ENCODE measurements at places on chromosomes 4 and X. TPM values are rescaled to one million over a fixed set of nuclear protein-coding genes. Genes with fewer than 3 reads are reported as not detected.
A peak's percentile ranks its signal among the peaks of the same experiment; 100 is the strongest.

DNA sequence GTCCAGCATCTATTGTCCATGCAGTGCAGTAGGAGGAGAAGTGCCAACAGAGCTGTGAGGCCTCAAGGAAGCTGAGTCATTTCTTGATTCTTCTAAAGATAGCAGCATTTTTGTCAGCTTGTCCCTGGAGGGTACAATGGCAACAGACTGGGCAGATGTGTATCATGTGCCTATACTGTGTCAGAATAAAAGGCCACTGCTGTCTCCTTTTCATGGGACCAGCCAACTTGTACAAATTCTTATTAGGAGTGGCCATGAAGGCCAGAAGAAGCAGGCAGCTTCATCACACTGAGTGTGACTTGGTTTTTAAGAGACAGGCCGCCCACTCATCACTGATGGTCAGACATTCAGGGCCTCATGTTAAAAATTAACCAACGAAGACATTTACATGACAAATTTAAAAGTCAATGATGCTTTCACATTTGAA lies 185.0 kb upstream of the FAM241A start:
- no peak for DNase-seq

DNA sequence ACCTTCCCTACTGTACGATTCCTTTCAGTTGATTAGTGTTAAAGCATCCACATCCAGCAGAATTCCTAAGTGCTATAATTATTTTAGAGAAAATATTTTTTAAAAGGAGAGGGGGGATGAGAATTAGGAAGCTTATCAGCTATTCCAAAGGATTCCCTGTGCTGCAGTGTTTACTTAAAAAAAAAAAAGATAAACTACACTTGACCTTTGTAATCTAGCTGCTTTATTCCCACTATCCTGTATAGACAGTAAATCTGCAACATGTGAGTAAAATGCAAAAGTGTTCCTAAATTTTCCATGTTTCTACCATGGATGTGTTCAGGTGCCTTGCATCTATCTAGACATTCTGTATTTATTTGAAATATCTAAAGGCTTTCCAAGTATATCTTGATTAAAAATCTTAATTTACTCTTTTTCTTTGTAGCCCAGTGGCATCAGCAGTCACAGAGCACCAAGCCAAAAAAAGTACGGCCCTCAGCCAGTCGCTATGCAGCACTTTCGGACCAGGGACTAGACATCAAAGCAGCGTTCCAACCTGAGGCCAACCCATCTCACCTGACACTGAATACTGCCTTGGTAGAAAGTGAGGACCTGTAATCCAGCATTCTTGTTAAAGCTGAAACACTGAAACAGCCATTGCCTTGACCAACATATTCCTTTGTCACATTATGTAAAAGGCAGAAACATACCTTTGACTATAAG lies 84.1 kb downstream of the CBR4 start:
- no peak for DNase-seq

GPR173 gene
- total RNA-seq, result 5.6 TPM

PRDM5 gene
- 76.5 TPM for total RNA-seq

DNA sequence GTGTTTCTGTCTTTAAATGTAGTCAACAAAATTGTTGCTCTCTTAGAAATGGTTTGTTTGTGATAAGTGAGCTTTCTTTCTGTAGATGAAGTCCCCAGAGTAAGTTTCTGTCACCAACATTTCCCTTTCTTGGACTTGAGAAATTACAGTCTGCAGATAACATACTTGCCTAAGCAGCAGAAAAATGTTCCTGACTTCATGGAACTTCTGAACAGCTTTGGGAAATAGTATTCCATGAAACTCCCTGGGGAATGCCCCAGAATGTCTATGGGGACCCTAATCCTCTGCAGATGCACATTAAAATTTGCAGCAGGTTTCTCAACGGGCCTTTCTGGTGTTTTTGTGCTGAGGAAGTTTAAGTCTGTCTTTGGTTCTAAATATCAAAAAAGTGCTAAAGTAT lies 38.6 kb upstream of the NEIL3 start:
- no peak for DNase-seq

DNA sequence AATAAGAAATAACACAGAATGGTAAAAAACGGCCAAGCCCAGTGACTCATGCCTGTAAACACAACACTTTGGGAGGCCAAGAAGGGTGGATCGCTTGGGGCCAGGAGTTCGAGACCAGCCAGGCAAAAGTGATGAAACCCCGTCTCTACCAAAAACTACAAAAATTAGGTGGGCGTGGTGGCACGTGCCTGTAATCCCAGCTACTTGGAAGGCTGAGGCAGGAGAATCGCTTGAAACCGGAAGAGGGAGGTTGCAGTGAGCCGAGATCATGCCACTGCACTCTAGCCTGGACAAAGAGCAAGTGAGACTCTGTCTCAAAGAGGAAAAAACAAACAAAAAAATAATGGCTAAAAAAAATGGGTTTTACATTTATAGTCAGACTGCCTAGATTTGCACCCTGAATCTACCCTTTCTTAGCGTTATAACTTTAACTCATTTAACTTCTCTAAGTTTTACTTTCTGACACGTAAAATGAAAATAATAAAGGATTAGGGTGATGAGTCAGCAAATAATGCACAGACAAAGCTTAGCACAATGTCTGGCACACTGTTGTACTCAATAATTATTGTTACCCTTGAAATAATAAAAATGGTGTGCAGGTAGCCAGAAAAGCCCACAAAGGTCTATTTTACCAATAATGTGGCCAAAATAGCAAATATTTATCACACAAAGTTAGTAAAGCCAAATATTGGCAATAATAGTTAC lies 55.0 kb downstream of the ATP11C start:
- DNase-seq, result no peak

DNA sequence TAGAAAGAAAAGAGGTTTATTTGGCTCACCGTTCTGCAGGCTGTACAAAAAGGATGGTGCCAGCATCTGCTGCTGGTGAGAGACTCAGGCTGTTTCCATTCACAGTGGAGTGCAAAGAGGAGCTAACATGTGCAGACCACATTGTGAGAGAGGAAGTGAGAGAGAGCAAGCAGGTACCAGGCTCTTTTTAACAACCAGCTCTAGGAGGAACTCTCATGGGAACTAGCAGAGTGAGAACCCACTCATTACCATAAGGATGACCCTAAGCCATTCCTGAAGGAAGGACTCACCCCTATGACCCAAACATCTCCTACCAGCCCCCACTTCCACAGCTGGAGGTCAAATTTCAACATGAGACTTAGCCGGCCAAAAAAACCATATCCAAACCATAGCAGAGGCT lies 158.6 kb upstream of the ADGRL3 start:
- DNase-seq, result no peak

NLRP2B gene
- not detected for total RNA-seq

DNA sequence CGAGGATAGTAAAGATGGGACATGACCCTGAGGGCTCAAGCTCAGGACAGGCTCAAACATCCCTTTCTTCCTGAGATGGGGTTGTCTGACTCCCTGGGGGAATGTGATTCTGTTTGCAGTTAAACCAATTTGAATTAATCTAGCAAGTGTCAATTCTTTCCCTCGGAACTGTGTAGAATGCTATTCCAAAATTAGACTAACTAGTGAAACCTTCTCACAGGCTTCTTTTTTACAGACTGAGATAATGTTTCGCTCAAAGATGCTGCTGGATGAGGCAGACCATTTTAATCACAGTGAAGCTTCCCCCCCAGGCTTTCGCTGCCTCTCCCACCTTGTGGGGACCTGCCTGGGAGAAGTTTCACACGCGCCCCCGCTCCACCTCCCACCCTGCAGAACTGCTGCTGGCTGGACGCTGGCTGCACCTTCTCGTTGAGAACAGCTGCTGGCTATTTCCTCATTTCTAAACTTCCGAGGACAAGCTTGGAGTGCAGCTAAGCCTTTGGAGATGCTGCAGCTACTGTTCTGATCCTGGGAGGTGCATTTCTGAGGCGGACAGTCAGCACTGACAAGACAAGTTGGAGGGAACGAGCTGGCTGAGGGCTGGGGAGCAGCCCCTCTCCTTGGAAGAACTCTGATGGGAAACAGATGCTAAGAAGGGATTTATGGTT lies 297.8 kb downstream of the RAPGEF2 start:
- DNase-seq, result peak; percentile 55

GRCh38 chr4:185836241-185837084 lies 24.5 kb upstream of the SORBS2 start:
- DNase-seq, result no peak

DNA sequence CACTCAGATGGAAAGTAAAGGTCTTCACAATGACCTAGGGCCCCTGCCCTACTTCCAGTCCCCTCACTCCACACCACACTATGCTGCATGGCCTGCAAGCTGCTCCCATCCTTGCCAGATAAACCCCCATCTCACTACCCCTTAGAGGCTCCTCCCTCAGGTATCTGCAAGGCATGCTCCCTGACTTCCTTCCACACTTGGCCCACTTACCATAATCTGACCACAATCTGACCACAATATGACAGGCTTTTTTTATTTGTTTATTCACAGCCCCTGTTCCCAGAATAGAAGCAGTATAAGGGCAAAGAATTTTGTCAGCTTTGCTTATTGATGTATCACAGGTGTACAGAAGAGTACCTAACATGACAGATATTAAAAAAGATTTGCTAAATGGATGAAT lies 124.7 kb downstream of the CAMK2D start:
- no peak for DNase-seq

PCGF3 gene
- total RNA-seq, result 52.6 TPM

DNA sequence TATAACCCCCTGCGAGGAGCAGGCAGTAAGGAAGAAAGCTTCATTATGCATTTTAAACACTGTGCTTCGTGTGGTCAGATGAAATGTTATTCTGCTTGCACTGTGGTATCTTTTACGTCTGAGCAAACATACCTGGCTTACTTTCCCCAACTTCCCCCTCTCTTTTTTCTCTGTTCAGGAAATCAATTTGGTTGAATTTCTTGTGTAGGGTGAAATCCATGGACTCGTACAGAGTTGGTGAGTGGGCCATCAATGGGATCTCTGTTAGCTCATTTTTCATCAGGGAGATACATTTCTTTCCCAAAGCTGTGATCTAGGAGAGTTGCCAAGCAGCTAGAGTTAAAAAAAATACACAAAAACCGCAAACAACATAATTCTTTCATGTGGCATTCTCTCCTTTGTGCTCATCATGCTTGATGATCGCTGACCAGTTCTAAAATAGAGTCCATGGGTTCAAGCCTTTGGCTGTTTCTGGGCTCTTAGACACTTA lies 98.5 kb downstream of the FRAS1 start:
- no peak for DNase-seq

- no peak for DNase-seq
Measured at GRCh38 chr4:122005064-122005755, 53.4 kb upstream of the TRPC3 start.

DNA sequence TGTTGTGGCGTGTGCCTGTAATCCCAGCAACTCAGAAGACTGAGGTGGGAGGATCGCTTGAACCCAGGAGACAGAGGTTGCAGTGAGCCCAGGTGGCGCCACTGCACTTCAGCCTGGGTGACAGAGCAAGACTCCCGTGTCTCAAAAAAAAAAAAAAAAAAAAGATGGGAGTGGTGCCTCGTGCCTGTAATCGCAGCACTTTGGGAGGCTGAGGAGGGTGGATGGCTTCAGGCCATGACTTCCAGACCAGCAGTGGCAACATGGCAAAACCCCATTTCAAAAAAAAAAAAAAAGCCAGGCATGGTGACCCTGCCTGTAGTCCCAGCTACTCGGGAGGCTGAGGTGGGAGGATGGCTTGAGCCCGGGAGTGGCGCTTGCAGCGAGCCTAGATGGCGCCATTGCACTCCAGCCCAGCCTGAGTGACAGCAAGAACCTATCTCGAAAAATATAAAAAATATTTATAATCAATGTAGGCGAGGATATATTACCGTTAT lies 27.0 kb downstream of the EIF2S3 start:
- DNase-seq, result no peak

DNA sequence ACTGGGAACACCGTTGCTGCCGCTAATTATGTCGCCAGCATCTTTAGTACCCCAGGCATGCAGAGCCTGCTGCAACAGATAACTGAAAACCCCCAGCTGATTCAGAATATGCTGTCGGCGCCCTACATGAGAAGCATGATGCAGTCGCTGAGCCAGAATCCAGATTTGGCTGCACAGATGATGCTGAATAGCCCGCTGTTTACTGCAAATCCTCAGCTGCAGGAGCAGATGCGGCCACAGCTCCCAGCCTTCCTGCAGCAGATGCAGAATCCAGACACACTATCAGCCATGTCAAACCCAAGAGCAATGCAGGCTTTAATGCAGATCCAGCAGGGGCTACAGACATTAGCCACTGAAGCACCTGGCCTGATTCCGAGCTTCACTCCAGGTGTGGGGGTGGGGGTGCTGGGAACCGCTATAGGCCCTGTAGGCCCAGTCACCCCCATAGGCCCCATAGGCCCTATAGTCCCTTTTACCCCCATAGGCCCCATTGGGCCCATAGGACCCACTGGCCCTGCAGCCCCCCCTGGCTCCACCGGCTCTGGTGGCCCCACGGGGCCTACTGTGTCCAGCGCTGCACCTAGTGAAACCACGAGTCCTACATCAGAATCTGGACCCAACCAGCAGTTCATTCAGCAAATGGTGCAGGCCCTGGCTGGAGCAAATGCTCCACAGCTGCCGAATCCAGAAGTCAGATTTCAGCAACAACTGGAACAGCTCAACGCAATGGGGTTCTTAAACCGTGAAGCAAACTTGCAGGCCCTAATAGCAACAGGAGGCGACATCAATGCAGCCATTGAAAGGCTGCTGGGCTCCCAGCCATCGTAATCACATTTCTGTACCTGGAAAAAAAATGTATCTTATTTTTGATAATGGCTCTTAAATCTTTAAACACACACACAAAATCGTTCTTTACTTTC lies 1.8 kb downstream of the UBQLN2 start:
- DNase-seq, result no peak

DNA sequence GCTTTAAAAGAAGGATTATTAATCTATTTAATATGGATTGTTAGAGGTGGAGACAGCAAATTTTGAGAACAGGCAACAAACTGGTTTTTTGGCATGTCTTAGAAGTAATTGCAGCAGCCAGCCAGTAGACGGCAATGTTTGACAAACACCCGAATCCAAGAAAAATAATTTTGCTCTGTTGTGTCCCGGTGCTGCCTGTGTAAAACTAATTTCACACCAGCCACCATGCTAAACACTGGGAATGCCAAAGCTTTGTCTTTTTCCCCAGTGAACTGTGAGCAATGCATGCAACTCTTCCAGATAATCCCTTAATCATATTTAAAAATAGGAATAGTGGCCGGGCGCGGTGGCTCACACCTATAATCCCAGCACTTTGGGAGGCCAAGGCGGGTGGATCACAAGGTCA lies 25.9 kb downstream of the SMIM31 start:
- DNase-seq, result no peak
